ENCODE measurements at places on chromosomes 7 and 10.

DNA sequence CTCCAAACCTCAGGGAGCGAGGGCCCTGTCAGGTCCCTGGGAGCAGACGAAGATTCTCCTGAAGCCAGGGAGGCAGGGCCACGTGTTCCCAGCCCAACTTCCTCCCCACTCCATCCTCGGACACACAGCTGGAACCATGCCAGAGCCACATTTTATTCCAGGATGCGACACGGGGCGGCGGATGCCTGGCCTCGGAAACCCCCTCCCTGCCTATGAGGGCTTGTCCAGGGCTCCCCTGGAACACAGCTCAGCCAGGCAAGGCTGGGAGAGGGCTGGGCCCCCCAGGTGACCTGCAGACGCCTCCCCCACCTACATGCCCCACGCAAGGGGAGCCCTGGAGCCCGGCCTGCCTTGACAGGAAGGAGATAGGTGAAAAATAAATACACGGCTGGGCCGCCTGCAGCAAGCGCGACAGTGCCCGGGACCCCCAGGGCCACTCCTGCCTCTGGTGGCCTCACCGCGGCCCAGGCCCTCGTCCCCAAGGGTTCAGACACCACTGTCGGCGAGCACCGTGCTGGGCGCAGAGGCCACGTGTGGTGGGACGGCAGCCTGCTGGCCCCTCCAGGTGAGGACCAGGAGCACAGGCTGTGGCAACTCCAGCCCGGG is 21.5 kb downstream of the GET4 start:
- no peak for DNase-seq

DNA sequence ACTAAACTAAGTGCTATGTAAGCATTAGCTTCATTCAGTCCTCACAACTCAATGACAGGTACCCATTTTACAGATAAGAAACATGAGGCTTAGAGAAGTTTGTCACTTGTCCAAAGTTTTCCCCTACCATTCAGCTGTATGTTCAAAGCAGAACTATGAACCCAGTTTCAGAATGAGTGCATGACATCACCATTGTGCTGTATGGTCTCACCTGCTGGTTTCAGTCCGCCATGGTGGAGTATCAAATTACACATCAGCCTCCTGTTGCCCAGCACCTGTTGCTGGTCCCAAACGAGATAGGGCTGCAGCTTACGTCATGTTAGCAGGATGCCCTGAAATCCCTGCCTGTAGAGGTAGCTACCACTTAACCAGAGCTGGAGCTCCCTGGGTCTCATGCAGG is 95.0 kb downstream of the DYNC1I1 start:
- DNase-seq, result no peak

- no peak for DNase-seq
Observed at GRCh38 chr7:101531726-101532357, 97.3 kb downstream of the MYL10 start.

- no peak for DNase-seq
Observed at GRCh38 chr10:22686347-22686746, 28.0 kb downstream of the PIP4K2A start.

- no peak for DNase-seq
Observed at GRCh38 chr7:52243685-52244084, 791.7 kb upstream of the POM121L12 start.

DNA sequence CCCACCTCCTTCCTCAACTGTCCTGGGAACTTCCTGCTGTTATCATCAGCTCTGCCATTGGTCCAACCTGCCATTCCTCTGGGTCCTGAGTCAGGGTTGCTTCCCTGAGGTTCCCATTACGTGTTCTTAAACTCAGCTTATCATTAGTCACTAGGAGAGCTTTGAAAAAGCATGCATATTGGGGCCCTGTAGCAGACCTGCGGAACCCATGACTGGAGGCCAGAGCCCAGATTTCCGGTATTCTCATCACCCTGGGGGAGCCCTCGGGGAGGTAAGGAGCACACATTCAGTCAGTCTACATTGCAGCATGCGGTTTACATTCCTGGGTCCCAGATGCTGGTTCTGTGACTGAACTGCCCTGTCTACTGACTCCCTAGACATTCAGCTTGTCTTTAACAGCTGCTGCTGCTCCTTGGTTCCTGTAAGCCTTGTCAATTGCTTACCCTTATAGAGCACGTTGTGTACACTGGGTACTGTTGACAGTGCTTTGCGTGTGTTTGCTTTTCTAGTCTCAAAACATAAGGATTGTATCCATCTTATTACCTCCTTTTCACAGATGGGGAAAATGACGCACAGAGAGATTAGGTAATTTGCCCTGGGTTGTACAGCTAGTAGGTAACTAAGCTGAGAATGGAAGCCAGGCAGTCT is 12.8 kb downstream of the CDHR3 start:
- DNase-seq, result no peak
